ENCODE measurements at places on chromosomes 6 and 20.
A peak's percentile ranks its signal among the peaks of the same experiment; 100 is the strongest.

GRCh38 chr20:38373231-38373867 lies 27.1 kb downstream of the LBP start:
- DNase-seq = no peak

DNA sequence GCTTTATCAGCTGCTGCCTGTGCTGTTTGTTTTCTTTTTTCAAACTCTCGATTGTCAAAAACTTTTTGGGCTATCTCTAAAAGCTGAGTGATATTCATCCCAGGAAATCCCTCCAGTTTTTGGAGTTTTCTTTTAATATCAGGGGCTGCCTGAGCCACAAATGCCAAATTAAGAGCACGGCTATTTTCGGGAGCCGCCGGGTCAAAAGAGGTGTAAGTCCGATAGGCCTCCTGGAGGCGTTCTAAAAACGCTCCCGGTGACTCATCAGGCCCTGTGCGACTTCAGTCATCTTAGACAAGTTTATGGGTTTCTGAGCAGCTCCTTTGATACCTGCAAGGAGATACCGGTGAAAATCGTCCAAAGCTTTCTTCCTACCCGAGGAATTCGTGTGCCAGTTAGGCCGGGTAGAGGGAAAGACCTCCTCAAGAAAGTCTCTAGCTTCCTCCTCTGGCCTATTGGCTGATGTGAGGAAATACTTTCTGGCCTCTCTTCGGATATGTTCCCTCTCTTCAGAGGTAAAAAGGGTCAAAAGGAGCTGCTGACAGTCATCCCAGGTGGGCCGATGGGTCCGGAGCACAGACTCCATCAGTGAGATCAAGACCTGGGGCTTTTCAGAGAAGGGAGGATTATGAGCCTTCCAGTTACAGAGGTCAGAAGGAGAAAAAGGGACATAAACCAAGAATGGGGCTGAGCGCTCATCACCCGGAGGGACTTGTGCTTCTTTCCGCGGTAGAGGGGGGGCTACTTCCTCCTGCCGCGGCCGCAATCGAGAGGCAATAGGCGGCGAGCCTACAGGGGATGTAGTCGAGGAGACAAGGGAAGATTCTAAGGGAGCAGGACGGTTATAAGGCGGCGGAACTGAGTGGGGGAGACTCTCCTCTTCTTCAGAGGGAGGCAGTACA lies 151.1 kb downstream of the TRIM27 start:
- DNase-seq = no peak

- no peak for DNase-seq
Observed at GRCh38 chr6:140871911-140872310, 1260.8 kb upstream of the GJE1 start.

- DNase-seq = no peak
Observed at GRCh38 chr6:71181565-71181964, 107.0 kb upstream of the OGFRL1 start.

DNA sequence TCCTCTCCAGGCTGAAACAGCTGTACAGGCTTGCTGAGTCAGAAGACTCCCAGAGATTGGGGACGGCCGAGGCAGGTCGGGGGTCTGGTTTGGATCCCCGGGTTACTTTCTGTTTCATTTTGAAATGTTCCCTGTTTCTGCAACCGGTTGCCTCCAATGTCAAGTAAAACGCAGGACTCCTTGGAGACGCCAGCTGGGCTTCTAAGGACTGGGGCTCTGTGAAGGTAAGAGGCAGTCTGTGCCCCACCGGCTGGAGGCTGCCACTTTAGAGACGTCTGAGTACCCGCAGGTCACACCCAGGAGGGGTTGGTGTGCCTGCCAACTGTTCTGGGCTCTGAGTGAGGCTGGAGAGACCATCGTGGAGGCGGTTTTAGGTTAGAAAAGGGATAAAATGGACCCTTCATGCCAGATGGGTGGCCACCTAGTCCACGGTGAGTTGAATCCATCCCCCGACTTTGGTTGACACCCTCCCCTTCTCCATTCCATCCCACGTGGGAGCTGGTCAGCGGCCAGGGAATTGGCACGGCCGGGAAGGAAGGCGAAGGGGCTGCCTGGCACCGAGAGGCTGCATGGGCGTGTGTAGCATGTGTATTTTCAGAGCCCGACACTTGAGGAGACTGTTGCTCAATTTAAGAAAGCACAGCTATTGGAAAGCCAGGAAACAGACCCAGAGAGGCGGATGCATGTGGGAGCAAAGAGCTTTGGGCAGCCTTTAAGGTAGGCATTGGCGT lies 240.9 kb downstream of the PHACTR1 start:
- DNase-seq = peak; percentile 68
